ENCODE measurements at places on chromosomes 6 and 20. TPM values are rescaled to one million over a fixed set of nuclear protein-coding genes. Genes with fewer than 3 reads are reported as not detected.

CCN6 gene
- not detected for total RNA-seq

RAD21L1 gene
- total RNA-seq, result not detected

CST8 gene
- total RNA-seq, result not detected

TMEM151B gene
- total RNA-seq, result 0.37 TPM

FOXA2 gene
- 1.6 TPM for total RNA-seq

C20orf96 gene
- total RNA-seq, result 1.6 TPM

GNAS-AS1 gene
- 1.5 TPM for total RNA-seq

KLHDC3 gene
- 95.0 TPM for total RNA-seq

DNA sequence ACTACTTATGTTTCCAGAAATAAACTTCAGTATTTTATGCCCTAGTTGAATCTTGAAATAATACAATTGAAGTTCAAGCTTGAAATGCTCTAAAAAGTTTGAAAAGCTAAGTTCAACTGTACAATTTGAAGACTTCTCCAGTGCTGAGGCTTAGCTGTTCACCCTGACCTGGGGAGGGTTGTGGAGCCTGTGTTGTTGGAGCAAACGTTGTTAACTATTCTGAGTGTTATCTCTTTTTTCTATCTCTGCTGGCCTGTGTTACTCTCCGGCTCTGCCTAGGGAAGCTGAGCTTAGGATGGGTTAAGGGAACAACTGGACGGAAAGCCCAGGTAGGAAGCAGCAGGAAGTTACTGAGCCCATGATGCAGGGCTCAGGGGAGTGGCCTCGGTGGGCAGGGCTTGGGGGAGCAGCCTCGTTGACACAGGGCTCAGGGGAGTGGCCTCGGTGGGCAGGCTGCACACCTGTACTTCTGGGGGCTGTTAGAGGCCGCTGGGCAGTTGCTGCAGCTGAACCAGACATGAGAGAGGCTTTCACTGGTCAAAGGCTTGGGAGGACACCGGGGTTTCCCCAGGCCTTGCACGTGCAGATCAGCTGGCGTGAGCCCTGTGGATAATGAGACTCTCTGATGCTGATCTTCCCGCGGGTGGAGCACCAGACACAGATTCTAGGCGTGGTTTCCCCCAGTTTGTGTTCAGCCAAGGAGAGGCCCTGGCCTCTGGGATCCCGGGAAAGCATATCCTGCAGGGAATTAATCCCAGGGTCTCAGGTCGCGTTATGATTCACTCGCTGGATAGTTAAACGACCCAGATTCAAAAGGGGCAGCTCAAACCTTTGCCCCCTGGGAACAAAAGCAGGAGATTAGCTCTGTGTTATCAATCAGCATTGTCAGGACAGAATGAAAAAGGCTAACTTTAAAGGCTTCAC, 58.9 kb downstream of the ERMARD start:
- no peak for DNase-seq

GRCh38 chr6:128112494-128112893, 211.6 kb upstream of the THEMIS start:
- no peak for DNase-seq

DNA sequence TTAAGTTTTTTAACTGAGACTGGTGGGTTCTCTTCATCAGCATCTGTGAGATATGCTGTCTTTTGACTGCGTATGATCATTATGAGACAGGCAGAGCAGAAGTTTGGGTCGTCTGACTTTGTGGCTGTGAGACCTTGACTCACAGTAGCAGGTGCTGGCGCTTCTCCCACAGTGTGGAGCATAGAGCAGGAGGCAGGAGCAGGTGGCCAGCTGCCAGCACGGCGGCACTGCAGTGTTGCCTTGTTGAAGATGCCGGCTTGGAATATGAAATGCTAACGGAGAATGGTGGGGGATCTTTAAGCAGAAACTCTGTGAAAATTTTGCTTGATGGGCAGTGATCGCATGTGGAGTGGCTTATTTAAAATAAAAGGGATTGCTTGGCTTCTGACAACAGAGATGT, 105.0 kb downstream of the TIAM2 start:
- DNase-seq, result no peak

DNA sequence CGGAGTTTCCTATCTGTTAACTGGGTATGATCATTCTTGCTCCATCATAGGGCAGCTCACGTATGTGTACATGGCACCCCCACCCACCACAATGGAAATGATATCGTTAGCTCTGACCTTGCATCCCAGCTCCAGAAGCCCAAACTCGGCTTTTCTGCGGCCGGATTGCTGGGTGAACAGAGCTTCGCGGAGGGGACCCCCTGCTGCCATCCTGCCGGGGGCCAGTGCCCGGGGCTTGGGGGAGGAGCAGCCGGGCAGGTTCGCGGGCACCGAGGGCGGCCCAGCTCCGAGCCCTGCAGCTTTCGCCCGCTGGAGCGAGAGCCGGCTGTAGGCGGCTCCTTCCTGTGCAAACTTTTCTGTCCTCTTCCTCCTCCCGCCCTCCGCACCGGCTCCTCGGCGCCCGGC, 24.9 kb upstream of the FUCA2 start:
- no peak for DNase-seq

DNA sequence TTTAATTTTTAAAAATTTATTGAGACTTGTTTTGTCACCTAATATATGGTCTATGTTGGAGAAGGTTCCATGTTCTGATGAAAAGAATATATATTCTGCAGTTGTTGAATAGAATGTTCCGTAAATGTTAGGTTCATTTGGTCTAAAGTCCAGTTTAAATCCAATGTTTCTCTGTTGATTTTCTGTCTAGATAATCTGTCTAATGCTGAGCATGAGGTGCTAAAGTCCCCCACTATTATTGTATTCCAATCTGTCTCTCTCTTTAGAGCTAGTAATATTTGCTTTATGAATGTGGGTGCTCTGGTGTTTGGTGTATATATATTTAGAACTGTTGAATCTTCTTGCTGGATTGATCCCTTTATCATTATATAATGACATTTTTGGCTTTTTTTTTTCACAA, 15.5 kb downstream of the TRIM15 start:
- no peak for DNase-seq

DNA sequence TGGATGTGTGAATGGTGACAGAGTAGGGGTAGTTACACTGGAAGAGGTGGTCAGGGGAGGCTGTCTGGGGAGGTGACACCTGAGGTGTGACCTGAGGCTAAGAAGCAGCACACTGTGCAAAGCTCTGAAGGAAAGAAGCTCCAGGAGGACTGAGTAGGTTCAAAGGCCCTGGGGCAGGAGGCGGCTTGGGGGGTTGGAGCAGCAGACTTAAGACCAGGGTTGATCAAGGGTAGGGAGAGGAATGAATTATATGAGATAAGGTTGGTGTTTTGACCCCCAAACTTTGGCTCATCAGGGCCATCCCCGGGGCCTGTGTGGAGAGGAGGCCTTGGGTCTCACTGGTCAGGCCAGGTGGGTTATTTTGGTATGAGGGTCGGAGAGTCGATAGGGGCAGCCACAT, 166.1 kb downstream of the GRM4 start:
- no peak for DNase-seq

- no peak for DNase-seq
These were observed 100.2 kb upstream of the HMGN3 start for GRCh38 chr6:79334674-79335073.

DNA sequence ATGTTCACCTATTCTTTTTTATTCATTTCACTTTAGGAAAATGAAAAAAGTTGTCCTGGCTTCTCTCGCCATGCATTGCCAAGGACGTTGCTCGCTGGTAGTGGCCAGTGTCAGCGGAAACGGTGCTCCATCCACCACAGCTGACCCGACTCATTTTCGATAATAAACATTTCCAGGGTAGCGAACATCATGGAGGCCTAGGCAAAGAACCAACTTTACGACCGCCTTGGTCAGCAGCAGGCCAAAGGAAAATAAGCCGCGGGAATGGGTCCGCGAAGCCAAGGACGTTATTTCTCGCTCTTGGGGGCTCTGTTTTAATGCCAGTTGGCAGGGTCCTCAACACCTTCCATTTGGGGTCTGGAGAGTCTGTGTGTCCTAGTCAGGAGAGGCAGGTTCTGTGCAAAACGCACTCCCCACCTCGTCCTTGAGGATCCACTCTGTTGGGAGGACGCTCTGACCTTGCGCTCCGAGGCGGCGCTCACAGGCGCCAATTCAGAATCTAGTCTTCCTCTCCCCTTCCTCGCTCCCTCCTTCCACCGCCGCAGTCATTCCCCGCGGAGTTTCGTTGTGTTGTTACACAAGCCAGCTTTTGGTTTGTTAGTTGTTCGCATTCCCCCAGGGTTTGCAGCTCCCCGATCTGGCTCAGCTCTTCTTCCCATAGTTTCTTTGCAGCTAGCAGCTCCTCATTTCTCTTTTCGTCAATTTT, 4.1 kb upstream of the PAX1 start:
- DNase-seq, result no peak

GRCh38 chr6:106988664-106989063, 14.1 kb upstream of the CD24 start:
- DNase-seq, result no peak

GRCh38 chr20:62363920-62364851, 2.9 kb downstream of the LAMA5 start:
- no peak for DNase-seq

DNA sequence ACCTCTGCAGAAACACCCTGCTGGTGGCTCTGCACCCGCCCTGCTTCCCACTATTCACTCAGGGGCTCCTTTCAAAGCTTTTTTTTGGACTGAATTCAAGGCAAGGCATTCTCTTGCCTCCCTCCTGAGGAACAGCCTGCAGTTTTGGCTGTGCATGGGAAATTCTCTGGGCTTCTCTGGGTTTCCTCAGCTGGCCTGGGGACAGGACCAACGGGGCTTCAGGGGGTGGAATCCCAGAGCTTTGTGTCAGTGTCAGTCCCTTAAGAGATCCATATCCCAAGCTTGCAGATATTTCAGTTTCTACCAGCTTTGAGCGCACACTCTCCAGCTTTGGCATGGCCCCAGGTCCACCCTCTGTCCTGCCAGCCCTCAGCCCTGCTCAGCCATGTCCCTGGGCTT, 2.0 kb downstream of the SCRT2 start:
- DNase-seq, result no peak

GRCh38 chr6:81105998-81106397, 646.5 kb downstream of the TENT5A start:
- no peak for DNase-seq

Data from H4 (cell line).